Stimulated activated CD8-positive, alpha-beta memory T cell treated with anti-CD3 and anti-CD28 coated beads, Interleukin-4, amount 100 ng/mL, for 4 hours (primary cell): ENCODE measurements at places on chromosomes 16 and 17.

GRCh38 chr17:78674595-78675315 lies 97.6 kb upstream of the DNAH17 start:
- no peak for DNase-seq

GRCh38 chr17:67576471-67577115 lies 141.1 kb upstream of the NOL11 start:
- DNase-seq, result no peak

DNA sequence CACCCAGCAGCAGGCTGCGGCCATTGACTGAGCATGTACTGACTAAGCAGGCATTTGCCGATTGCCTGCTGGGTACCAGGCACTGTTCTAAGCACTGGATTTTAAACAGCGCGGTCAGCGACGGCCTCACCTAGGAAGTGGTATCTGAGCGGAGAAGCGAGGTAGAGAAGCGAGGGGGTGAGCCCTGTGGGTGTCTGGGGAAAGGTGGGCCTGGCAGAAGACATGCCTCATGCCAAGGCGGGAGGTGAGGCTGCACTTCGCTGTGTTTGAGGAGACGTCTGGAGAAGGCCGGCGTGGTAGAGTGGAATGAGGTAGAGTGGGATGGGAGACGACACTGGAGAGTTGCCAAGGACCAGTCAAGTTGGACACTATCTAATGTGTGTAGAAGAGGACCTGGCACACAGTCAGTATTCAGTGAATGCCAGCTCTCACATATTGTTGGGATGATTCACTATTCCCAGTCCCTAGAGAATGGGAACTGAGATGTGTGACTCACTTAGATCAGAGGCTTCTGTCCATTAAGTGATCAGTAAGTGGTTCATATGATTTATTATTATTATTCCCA lies 14.4 kb downstream of the SYCE1L start:
- no peak for DNase-seq

DNA sequence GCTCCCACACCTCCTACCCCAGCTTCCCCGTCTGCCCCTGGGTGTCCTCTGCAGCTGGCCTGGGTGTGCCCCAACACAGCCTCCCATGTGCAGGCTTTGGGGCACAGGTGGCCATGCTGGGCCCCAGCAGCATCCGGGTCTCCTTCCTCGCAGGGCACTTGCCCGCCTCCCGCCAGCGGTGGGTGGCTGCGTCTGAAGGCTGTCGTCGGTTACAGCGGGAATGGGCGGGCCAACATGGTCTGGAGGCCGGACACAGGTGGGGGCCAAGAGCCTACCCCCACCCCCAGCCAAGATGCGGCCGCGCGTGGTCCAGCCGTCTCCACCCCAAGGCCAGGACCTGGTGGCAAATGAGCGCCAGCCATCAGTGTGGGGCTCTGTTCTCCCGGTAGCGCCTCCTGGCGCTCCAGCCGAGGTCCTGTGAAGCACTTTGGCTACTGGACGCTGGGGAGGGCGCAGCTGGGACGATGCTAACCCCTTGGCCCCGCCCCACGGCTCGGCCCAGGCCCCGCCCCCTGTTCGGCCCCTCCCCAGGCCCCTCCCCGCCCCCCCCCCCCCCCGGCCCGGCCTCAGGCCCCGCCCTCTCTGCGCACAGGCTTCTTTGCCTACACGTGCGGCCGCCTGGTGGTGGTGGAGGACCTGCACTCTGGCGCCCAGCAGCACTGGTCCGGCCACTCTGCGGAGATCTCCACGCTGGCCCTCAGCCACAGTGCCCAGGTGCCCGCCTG lies 7.3 kb upstream of the RHOT2 start:
- peak; percentile 36 for DNase-seq

DNA sequence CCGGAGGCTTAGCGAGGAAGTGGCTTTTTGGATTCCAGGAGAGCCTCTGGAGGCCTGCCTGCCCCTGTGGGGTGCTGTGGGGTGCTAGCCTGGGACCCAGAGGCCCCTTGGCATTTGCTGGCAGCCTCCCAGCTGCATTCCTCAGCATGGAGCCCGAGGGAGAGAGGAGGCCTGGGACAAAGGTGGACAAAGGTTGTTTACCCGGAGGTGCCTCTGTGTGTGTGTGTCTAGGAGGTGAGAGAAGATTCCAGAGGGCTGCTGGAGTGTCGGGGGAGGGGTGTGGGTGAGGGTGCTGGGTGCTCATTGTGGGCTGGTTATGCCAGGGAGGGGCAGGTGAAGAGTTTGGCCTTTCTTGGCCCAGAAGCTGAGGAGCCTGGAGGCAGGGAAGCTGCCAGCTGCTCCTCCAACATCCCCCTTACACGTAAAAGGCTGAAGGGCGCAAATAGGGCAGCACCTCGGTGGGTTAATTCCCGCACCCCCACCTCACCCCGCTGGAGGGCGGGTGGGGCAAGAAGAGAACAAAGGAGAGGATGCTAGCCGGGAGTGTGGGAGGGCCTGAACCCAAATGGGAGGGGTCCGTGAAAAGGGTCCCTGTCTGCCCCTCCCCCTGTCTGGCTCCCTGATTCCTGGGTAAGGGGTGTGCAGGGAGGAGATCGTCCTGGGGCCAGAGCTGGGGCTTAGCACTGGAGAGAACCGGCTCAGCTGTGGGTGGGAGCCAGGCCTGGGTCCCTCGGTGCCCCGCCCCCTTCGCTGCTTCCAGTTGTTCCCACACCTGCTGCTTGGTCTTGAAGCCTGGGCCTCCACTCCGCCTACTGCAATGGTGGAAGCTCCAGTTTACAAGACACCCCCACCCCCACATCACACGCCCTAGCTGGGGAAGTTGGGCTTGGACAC lies 9.9 kb downstream of the HEXIM2 start:
- DNase-seq, result no peak

DNA sequence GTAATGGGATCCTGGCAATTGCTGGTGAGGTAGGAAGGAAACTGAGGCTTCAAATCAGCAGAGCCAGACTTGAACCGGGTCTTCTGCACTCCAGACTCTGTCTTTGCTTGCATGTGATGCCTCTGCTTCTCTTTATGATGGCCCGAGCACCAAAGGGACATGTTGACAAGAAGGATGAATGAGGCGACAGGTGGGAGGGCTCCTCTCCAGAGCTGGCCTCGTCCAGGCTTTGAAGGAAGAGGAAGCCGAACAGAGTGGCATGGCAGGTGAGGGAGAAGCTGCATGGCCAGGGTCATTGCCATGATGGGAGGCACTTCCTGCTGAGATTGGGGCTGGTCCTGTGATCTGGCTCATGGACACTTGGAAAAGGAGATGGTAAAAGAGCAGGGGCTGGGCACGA lies 40.8 kb downstream of the AKAP1 start:
- no peak for DNase-seq

DNA sequence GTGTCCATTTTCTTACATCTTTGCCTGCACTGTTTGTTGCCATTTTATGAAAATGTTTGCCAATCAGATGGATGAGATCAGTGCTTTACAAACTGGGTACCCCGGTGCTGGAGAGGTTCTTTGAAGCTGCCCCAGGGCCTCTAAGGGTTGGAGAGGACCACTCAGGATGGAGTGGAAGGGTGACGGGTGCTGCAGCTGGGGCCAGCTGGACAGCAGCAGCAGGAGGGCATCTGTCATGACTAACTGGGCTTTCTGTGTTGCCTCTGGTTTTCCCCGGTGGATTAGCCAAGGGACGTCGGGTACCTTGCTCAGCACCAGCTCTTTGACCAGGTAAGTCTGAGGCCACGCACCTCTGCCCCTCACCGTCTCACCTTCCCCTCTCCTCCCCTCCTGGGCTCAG lies 12.3 kb downstream of the KDM8 start:
- DNase-seq, result no peak

GRCh38 chr17:29016345-29017210 lies 10.7 kb upstream of the SEZ6 start:
- DNase-seq, result no peak

GRCh38 chr17:82890926-82891678 lies 51.3 kb upstream of the ZNF750 start:
- DNase-seq, result no peak

DNA sequence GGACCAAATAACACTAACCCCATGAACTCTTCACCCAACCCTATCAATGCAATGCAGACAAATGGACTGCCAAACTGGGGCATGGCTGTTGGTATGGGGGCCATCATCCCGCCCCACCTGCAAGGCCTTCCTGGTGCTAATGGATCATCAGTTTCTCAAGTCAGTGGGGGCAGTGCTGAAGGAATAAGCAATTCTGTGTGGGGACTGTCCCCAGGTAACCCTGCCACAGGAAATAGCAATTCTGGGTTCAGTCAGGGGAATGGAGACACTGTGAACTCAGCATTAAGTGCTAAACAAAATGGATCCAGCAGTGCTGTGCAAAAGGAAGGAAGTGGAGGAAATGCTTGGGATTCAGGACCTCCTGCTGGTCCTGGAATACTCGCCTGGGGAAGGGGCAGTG lies 78.9 kb downstream of the TMC6 start:
- DNase-seq, result no peak

DNA sequence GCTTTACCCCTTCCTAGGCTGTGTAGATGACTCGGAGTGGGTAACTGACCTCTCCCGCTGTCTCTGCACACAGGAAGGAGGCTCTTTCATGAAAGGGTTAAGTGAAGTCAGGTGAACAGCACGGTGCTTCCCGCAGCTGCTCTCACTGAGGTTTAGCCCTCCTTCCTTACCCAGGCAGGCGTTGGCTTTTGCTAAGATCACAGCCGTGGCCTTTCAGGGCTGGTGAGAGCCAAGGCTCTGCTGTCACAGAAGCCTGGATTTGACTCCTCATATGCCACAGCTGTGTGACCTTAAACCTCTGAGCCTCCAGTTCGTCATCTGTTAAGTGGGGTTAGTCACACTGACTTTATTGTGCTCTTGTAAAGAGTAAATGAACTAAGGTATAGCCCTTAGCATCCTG lies 90.9 kb upstream of the PLCG2 start:
- DNase-seq, result no peak

DNA sequence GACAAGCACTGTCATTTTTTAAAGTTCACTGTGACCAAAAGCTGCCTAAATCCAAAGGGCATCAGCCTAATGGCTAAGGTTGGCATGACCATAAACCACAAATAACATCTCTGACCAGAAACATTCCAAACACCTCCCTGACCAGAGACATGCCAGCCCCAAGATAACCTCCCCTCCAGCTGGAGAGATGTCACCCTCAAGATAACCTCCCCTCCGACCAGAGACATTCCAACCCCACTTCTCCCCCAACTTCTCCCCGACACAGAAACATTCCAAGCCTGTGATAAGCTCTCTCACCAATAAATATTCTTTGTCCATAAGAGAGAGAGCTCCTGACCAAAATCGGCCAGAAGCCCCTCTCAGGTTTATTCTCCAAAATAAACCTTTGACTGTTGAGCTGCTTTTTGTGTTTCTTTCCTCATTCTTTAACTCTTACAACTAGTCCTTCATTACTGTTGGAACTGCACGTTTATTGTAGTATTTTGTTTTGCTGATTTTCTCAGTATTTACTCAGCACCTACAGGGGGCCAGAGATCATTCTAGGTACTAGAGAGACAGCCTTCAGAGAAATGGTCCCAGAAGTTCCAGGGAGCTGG lies 325.6 kb downstream of the SLC39A11 start:
- no peak for DNase-seq

- DNase-seq, result no peak
These were observed 2.3 kb downstream of the CASKIN2 start for GRCh38 chr17:75512926-75513640.

DNA sequence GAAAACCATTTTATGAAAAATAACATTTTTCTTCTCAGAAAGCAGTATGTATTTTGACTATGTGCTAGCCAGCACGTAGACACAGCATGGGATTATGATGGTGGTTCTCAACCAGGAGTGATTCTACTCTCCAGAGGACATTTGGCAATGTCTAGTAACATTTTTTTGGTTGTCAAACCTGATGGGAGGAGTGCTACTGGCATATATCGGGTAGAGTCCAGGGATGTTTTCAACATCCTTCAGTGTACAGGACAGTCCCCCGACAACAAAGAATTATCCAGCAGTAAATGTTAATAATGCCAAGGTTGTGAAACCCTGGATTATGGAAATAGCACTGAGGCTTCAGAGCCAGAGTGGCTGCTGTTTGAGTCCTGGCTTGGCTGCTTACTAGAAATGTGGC lies 27.7 kb downstream of the AP2B1 start:
- no peak for DNase-seq

DNA sequence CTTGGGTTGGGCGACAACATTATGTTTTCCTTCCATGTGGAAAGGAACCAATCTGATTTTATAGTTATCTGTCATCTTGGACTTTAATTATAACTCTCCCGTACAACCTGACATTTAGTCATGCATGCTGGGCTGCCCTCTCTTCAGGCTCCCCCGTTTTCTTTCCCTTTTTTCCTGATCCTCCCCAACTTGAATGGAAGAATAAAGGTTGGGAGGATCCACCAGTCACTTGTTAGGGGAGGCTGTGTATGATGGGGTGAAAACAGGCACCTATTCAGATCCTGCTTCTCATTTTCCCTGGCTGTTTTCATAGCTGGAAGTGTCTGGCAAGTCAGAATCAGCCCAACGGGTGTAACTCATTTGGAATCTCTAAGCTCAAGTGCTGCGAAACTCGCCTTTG lies 267.2 kb upstream of the SALL1 start:
- DNase-seq, result no peak

DNA sequence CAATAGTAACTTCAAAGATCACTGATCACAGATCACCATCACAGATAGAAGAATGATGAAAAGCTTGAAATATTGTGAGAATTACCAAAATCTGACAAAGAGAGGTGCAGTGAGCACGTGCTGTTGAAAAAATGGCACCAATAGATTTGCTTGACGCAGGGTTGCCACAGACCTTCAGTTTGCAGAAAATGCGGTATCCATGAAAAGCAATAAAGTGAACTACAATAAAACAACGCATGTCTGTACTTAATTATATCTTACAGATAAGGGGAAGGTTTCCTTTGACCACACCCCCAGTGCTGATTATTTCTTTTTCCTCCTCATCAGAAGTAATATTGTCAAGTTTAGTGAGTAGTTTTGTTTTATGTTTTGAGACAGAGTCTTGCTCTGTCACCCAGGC lies 21.1 kb upstream of the PYDC1 start:
- DNase-seq, result no peak

- DNase-seq, result no peak
These were observed 43.1 kb upstream of the DLX4 start for GRCh38 chr17:49925921-49926320.

DNA sequence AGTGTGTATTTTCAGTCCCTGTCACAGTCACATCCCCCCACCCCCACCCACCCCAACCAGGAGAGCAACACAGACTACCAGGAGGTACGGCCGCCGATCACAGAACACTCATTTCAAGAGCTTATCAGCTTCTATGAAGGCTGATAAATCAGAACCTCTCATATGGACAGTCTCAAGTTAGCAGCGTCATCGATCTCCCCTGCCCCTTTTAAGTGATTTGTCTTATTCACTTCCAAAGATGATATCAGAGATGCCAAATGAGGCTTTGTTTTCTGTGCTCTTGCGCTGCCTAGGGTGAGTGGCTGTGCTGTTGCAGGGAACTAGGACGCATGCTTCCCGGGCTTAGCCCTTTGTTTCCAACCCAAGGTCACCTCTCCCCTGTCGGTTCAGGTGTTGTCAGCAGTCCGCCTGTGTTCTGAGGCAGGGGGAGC lies 26.8 kb upstream of the PMFBP1 start:
- DNase-seq, result no peak

- no peak for DNase-seq
These were observed 24.1 kb upstream of the CDH5 start for GRCh38 chr16:66342294-66342900.
